ENCODE measurements at places on chromosomes 1 and 21.
A peak's percentile ranks its signal among the peaks of the same experiment; 100 is the strongest.

DNA sequence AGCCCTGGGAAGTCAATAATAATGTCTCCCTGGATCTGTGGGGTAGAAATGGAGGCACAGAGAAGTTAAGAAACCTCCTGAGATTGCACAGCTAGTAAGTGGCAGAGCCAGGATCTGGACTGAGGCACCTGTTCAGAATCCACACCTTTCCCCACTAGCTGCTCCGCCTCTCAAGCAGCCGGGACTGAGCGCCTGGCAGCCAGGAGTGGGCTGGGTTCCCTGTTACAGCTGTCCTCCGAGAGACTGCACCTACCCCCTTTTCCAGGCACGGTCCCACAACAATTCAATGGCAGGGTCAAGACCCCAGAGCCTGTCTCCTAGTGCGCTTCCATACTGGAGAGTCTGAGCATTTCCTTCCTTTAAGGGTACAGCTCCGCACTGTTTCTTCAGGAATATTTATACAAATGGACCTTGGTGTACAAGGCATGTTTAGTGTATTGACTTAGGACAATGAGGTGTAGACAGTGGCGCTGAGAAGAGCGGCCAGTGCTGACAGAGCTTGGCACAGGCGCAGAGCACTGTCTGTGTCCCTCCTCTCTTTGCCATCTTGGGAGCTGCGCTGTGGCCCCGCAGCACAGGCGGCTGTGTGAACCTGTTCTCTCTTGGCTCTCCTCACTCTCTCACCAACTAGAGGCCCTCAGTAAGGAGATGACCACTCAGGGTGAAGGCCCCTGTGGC is 24.4 kb downstream of the GRHL3 start:
- DNase-seq: no peak

- no peak for DNase-seq
Observed at GRCh38 chr21:38938769-38939168, 133.0 kb downstream of the ETS2 start.

- no peak for DNase-seq
Observed at GRCh38 chr1:194809665-194810064, 1623.3 kb upstream of the B3GALT2 start.

DNA sequence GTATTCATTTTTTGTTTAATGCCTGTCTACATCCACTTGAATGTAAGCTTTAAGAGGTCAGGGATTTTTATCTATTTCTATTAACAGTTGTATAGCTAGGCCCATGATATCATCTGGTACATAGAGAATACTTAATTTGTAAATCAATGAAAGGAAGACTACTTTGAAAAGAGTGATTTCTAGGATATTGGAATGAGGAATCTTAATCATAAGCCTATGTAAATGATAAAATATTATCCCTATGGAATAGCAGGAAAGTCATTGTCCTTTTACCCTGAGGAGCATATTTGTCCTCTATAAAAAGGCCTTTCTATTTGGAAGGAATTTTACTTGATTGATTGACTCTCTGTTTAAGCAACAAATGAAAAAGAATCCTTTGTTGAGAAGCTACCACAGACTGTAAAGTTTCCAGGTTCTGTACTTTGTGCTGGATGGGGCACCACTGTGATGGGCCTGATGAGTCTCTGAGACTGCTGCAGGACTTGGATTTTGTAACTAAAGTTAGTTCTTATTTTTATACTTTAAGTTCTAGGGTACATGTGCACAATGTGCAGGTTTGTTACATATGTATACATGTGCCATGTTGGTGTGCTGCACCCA is 53.8 kb downstream of the MAST2 start:
- DNase-seq: no peak

- DNase-seq: no peak
Observed at GRCh38 chr1:234500269-234500668, 21.3 kb upstream of the TARBP1 start.

GRCh38 chr1:210739627-210740026 is 394.3 kb downstream of the KCNH1 start:
- no peak for DNase-seq

DNA sequence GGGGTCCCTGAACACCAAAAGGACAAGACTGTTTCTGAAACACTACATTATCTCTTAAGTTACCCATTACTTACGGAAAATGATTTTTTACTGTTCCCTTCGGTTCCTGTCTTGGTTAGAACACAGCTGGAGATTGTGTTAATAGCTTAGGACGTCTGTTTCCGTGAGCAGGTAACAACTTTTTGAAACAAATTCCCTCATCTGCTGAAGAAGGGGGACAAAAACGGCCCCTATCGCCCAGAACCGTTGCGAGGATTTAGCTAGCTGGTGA is 67.8 kb downstream of the SLC35A3 start:
- no peak for DNase-seq

GRCh38 chr1:201511941-201512539 is 5.1 kb upstream of the CSRP1 start:
- DNase-seq: peak; percentile 72

DNA sequence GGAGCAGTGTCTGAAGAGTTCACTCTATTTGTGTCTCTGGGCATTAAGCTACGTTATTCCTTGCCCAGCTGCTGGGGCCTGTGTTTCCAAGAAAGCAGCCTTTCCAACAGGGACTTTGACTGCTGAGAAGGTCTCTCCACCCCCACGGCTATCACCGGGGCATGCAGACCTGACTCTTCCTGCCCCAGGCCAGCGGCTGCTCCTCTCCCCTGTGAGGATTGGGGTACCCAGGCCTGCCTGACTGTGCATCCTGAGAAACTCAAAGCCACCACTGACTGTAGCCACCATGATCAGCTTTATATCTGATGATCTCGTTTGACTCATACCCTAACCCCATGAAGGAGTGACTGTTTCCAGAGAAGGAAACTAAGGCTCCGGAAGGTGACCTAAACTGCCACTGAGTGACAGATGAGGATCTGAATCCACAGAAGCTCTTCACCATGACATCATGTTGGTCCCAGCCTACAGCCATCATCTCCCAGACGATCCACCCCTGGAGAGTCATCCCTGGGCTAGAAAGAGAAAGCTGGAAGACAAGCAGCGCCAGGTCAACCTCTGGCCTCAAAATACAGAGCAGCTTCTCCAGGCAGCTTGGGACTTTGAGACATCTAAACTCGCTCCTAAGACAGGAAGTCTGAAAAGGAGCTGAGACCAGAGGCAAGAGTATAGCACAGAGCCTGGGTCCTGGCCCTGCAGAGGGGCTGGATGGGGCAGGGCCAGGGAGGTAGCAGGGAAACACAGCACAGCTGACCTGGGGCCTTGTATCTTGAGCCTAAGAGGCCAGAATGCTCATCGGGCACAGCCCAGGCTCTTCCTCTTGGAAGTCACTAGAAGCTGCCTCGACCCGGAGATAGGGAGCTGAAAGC is 244.0 kb upstream of the VAMP3 start:
- DNase-seq: no peak

GRCh38 chr1:115040501-115040900 is 10.9 kb downstream of the TSHB start:
- no peak for DNase-seq

DNA sequence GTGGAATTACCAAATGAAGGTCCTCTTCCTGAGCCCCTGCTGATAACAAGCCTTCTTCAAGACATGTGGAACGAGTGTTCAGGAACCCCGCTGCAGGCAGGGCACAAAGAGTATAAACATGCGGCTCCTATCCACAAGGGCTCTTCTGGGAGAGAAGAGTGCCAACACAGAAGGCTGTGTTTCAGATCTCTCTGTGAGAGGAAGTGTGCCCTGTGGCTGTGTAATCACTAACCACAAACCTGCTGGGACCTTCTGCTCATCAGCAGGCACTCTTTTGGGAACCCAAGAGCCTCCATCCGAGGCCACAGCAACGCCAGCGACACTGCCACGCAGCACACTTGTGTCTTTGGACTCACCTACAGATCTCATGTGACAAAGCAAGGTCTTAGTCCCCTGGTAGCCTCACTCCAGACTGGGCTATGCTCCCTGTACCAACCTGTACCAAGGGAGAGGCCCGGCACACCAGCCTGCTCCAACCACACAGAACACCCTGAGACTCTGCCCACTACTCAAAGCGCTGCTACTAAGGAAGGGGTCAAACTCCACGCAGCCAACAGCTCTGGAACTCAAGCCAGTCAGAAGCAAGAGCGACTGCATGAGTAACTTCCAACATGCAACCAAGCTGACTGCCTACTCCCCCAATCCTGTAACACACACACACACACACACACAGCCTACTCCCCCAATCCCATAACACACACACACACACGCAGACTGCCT is 7.8 kb downstream of the PTTG1IP start:
- DNase-seq: peak; percentile 46

DNA sequence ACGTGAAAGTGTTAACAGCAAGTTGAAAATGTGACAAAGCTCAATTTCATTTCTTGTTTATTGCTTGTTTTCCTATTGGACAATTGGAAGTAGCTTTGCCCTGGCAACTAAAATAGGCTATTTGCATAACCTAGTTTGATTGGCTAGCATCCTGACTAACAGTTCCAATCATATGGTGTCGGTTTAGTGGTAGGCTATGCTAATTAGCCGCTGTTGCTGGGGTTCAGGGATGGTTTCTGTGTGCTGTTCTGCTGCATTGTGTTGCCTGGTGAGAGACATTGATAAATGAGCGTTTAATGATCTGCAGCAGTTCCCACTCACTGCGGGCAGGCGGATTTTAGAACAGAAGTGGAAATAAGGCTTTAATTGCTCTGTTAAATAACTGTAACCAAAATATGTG is 68.5 kb downstream of the DYRK1A start:
- no peak for DNase-seq

GRCh38 chr1:63634471-63634870 is 41.3 kb downstream of the PGM1 start:
- no peak for DNase-seq

DNA sequence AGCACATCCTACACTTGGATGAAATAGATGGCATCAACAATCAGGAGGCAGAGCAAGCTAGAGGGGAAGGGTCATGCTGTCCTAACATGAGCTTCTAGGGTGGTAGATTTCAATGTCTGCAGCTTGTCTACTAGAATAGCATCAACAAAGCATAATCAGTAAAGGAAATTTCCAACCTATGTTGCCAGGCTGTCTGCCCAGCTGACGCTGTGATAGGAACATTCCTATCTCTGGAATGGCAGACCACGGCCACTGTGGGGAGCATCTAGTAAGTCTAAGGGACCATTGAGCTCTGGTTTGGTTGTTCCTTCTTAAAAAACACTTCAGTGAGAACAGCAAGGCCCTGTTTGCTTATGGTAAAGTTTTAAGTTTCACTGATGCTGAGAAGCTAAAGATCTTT is 206.8 kb downstream of the PAPPA2 start:
- no peak for DNase-seq

DNA sequence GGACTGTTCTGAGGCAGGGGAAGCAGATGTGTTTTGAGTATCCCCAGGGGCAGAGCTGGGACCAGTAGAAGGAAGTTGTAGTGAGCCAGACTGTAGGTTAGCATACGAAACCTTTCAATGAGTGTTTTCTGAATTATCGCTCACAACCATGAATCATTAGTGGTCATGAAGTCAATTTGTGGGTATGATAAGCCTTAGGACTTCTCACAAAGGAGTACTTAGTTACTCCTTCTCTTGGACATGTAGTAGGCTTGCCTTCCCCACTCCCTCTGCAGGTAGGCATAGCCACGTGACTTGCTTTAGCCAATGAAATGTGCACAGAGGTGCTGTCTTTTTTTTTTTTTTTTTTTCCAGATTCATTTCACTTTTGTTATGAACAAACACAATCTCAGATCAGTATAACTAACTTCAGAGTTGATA is 23.9 kb upstream of the FAAH start:
- DNase-seq: no peak

DNA sequence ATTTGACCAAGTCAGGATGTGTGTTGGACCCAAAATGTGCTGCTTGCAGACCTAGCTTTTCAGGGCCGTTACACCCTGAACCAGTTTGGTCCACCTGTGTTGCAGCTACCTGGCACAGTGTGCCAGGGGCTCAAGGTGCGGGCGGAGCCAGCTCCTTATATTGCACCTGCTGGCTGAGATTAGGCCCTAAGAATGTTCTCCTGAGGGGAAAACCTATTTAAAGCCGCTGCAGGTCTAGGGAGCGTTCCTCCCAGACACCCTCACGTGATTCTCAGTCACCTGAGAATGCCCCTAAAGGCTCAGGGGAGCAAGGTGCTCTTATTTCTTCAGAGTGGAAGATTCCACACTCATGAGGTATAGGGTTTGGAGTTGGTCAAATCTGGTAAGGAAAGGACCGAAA is 12.0 kb downstream of the GSTM3 start:
- no peak for DNase-seq

DNA sequence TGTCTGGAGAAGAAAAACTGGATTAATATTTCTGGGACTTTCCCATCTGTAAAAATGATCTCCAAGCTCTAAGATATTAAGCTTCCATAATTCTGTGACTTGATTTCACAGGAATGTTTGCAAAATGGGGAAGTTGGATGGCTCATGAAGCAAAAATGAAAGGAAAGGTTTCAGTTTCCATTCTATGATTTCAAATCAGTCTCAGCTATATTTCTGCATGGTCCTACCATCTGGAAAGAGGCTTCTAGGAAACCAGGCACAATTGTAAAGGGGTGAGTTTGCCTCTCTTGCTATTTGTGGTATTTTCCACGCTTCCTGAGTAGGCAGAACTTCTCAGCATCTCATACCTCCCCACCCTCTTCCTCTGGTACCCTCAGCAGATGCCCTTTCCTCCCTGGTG is 22.4 kb upstream of the ACTN2 start:
- no peak for DNase-seq

GRCh38 chr1:145863282-145864018 is 4.6 kb upstream of the PIAS3 start:
- DNase-seq: no peak

GRCh38 chr21:29258626-29259338 is 39.9 kb upstream of the BACH1 start:
- no peak for DNase-seq

- no peak for DNase-seq
Observed at GRCh38 chr1:151990856-151991198, 2.8 kb downstream of the S100A10 start.

GRCh38 chr1:214660900-214661299 is 57.9 kb downstream of the CENPF start:
- DNase-seq: peak; percentile 61

DNA sequence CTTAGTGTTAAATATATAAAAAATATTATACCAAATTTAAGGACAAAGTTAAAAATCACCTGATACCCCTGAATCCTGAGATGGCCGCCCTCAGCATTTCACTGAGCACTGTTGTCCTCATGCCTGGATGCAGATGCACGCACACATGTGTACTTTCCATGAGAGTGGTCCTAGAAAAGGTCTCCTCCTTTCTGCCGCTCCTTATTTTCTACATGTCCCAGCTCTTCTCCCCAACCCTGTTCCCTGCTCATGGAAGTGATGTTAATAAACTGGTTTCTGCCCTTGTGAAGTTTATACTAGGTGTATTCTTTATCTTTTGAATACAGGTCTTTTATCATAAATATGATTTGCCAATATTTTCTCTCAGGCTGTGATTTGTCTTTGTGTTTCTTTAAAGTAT is 32.9 kb downstream of the DIP2A start:
- DNase-seq: no peak

GRCh38 chr1:24964811-24965570 is 34.9 kb upstream of the RUNX3 start:
- no peak for DNase-seq

DNA sequence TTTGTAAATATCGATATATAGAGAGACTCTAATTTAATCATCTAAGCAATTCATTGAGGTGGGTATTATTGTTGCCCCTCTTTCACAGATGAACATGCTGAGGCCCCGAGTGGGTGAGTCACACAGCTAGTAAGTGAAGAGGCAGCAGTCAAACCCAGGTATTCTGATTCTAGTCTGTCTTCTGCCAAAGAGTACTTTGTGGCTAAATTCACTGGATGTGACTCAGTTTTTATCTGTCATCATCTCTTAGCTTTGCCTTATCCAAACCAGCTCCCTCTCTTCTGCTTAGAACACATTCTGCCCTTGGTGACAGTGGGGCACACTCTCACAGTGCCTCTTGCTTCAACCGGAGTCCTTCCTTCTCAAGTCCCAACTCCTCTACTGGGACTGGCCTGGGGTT is 11.5 kb downstream of the FCRL5 start:
- DNase-seq: no peak

Measured in substantia nigra (tissue), 51 donors.